SW 1271 (cell line): ENCODE measurements at places on chromosomes 12 and 14.

GRCh38 chr12:95216711-95217376 lies 423 bp downstream of the FGD6 start:
- DNase-seq: peak; percentile 45

GRCh38 chr12:75208856-75209811 lies 505 bp downstream of the KCNC2 start:
- DNase-seq: no peak

DNA sequence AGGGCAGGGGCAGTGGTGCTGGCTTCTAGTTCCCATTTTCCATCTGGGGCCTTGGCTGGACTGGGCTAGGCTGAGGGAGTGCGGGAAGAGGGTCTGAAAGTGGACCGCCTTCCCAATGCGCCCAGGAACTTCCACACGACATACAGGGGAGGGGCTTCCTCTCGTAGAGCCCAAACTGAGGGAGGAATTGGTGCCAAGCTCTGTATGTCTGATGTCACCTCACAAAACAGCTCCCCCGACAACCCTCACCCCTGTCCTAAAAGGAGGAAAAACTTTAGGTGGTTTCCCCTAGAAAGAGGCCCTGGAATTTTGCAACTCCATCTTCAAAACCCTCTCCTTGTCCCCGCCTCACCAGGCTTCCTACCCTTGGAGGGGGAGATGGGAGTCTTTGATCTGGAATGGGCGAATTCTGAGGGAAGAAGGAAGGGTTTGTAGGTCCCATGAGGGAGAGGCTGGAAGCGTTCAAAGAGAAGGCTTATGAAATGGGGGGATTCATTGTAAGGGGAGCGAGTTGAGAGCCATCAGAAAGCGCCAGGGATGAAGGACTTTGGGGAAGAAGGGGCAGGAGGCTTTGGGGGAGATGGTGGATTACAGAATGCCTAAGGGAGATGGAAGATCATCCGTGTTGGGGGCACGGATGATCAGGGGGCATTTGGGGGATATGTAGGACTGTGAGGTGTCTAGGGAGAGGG lies 844 bp downstream of the GLTP start:
- no peak for DNase-seq

GRCh38 chr12:132356691-132357622 lies 27.6 kb upstream of the GALNT9 start:
- DNase-seq: peak; percentile 46

GRCh38 chr12:131608740-131609690 lies 101.9 kb upstream of the SFSWAP start:
- DNase-seq: peak; percentile 55

- DNase-seq: no peak
Measured at GRCh38 chr12:50961708-50962107, 9.4 kb downstream of the HIGD1C start.

DNA sequence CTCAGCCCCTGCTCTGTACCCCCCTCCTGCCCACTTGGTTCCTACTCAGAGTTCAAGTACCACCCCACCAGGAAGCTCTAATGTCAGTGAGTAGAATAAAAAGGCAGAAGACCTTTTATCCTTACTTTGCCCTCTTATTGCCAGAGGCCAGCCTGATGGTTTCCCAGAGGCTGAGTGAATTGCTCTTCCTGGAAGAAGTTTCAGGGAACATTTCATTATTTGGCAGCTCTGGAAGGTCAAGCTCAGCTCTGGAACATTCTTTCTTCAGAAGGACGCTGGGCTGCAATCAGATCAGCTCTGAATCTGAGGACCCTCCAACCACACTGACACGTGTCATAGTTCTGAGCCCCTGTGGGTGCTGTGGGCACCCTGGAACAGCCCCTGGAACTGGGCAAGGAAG lies 188.9 kb downstream of the ETV6 start:
- no peak for DNase-seq

DNA sequence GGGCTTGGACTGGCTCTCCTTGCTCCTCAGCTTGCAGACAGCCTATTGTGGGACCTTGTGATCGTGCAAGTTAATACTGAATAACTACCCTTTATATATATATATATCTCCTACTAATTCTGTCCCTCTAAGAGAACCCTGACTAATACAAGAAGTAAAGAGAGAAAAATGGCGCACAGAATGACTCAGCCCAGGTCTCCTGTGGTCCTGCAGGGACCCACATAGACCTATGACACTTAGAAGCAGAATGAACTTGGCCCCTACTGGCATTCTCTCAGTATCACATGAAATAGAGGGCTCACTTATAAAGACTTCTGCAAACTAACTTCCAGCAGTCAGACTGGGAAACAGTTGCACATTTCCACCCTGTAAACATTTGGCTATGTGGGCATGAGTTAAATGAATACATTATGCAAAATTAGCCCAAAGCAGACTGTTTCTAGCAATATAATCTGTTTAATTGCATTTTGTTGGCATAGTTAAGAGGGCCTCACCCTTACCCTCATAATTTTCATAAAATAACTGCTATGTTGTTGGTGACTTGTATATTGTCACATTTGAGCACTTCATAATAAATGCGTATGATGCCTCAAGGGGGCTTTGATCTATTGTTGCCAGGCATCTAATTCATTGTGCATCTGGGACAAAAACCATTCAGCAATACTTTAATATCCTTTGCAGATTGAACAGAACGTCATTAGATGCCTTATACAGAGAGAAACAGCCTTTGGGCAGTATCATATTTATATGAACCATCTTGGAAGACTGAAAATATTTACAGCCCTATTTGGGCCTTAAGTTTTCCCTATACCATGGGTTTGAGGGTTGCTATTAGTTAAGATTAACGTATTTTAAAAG lies 349.7 kb upstream of the DIO2 start:
- DNase-seq: no peak

GRCh38 chr12:112217647-112218046 lies 92.3 kb downstream of the TRAFD1 start:
- no peak for DNase-seq

GRCh38 chr12:1796515-1797010 lies 23.8 kb upstream of the LRTM2 start:
- DNase-seq: no peak

DNA sequence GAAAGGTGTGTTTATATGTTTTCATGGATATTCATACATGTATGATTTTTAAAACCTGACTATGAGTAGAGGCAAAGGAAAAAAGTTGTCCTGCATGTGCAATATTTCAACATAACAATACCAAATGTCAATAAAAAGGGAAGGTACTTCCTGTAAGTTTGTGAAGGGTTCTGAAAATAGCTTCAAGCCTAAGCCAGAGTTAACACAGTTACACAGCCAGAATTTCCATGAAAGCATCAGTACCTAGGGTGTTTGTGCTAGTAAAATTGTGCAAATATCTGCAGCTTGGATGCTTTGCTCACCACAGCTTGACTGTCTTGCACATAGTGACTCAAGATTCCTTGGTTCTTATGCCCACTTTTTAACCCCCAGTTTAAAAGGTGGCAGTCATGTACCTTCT lies 193.1 kb upstream of the FAR2 start:
- DNase-seq: no peak

GRCh38 chr14:84288781-84289180 lies 1241.2 kb upstream of the FLRT2 start:
- DNase-seq: no peak

GRCh38 chr12:12542964-12543363 lies 19.7 kb downstream of the DUSP16 start:
- no peak for DNase-seq
